ENCODE measurements at places on chromosomes 2 and 18.
A peak's percentile ranks its signal among the peaks of the same experiment; 100 is the strongest.

- no peak for DNase-seq
Measured at GRCh38 chr2:128818704-128819491, 500.2 kb upstream of the HS6ST1 start.

DNA sequence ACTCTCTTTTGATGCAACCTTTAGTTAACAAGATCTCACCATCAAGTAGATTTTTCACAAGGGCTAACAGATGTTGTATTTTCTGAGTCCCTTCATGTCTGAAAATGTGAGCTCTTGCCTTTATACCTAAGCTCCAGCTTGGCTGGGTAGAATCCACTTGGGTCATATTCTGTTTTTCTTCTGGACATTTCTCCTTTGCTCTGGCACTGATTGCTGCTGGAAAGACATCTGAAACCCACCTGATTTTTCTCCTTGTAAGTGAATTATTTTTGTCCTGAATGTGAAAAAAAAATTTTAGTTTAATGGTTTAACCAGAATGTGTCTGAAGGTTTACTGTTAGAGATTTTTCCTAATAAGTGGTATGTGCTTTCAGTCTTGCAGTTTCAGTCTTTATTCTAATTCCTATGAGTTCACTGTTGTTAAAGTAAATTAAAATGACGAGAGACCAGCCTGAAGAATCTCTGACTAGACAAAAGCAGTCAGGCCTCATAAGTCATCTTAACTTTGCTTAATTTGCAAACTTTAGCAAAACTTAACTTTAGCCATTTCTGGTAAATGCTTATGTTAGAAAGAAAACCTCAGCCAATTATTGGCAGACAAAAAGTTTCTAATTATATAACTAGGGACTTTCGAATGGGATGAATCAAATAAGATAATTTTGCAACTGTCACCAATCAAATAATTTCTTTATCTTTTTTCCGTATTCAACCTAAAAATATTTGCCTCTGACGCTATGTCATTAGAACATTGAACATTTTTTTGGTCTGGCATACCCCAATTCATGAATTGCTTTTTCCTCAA lies 70.8 kb downstream of the ACAA2 start:
- DNase-seq = no peak

GRCh38 chr2:207995887-207996286 lies 29.4 kb downstream of the PLEKHM3 start:
- DNase-seq = peak; percentile 41

DNA sequence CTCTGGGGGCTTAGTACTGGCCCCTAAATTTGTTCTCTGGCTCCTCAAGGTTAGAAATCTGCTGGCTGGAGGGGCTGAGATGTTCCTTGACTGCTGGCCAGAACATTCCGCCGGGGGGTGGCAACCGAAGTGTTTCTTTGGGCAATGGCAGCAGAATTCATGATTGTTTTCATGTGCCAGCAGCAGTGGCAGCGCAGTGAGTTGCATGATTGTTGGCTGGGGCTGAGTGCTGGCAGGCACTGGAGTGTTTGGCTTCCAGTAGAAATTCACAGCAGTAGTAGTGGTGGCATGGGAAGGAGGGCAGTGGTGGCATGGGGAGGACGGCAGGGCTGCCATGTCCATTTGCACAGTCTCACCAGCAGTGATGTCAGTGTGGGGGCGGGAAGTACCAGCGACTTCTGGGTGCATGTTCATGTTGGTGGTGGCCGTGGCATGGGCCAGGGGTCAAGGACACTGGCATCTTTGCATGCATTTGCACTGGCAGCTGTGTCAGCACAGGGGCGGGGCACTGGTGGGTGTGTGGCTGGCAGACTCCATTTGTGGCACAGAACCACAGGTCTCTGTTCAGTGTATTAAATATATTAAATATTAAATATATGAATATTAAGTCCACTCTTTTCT lies 130.6 kb upstream of the CDH7 start:
- DNase-seq = no peak

- DNase-seq = no peak
Measured at GRCh38 chr2:101083613-101084012, 67.6 kb downstream of the TBC1D8 start.

DNA sequence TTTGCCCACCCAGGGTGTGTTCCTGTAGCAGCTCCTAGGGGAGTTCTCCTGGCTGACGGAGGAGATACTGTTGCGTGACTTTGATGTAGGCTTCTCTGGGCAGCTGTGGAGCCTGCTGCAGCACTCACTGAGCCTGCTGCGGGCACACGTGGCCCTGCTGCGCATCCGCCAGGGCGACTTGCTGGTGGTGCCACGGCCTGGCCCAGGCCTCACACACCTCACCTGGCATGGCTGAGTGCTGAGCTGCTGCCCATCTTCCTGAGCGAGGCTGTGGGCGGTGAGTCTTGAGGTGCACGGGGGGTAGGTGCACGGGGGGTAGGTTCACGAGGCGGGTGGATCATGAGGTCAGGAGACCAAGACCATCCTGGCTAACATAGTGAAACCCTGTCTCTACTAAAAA lies 191.7 kb downstream of the ANKRD36C start:
- no peak for DNase-seq

DNA sequence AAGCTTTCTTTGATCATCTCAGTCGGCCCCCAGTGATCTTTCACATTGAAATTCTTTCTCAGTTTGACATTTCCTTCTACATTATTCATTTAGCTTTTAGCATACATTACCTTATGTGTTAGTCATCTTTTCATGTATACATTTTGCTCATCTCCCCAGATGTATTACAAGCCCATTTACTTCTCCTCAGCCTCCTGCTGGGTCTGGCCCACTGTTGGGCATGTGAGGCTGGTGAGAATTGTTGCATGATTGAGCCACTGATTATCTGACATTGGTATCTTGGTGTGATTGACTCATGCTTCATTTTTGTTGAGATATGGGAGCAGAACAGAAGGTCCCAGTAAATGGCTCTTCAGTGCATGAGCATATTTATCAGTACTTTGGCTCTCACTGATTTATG lies 300.1 kb upstream of the DDX18 start:
- no peak for DNase-seq

DNA sequence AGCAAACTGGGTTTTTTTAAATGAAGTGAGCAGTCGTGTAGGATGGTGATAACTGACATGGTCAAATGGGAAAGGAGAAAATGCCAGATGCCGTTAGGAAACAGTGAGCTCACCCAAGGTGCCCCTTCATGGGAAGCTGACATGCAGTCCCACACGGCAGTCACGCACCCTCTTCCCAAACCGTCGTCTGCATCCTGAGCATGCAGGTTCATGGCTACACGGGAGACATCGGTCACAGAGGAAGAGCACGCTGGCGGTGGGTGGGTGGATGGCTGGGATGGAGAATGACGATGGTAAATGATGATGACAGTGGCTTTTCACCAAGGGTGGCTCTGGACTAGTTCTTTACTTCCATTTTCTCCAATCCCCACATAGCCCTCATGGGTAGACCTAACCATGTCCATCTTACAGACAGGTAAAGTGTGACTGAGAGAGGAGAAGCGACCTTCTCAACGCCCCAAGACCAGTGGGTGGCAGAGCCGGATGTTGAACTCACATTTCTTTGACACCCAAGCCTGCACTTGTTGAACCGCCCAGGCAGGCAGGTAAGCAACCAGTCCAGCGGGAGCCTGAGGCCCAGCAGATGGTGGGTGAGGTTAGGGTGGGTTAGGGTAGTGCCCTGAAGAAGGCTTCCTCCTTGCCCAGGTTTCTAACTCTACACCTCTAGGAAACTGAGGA lies 44.5 kb downstream of the TNS1 start:
- DNase-seq = no peak

- no peak for DNase-seq
Measured at GRCh38 chr2:25201794-25202193, 33.4 kb upstream of the POMC start.

GRCh38 chr2:19542796-19543662 lies 184.6 kb upstream of the OSR1 start:
- peak; percentile 43 for DNase-seq

DNA sequence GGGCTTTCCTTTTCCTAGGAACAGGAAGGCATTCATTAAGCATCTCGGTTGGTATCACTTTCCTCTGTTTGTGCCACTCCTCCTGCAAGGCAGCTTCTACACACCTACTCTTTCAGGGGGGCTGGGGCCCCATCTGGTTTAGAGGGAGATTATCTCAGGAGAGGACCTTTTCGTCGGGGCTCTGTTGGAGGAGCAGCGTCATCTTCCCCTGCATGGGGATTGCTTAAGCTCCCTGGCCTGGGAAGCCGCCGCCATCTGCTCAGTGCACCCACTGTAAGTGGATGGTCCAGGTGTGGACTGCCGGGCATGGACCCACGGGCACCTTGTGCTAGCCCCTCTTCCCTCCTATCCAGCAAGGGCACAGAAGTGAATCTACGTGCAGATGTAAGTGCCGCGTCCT lies 355.3 kb upstream of the SMIM21 start:
- no peak for DNase-seq

GRCh38 chr2:150647943-150648342 lies 160.5 kb upstream of the RND3 start:
- DNase-seq = no peak

DNA sequence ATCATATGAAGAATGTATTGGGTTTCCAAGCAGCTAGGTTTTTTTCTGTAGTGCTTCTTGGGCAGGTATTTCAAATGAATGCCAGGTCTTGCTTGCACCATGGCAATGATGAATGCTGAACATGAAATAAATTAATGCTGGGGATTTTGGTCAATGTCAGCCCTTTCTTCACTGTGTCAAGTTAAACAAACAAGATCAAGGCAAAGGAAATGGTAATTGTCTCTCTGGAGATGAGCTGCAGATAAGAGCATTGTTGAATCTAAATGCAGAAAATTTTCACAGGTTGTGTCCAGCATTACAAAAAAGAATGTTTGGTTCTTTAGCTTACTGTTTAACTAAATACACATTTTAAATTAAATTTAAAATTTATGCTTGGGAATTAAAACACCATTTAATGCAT lies 144.3 kb downstream of the GPD2 start:
- no peak for DNase-seq

Measured in GM23248 (cell line).